ENCODE measurements at places on chromosomes 5 and 9.

DNA sequence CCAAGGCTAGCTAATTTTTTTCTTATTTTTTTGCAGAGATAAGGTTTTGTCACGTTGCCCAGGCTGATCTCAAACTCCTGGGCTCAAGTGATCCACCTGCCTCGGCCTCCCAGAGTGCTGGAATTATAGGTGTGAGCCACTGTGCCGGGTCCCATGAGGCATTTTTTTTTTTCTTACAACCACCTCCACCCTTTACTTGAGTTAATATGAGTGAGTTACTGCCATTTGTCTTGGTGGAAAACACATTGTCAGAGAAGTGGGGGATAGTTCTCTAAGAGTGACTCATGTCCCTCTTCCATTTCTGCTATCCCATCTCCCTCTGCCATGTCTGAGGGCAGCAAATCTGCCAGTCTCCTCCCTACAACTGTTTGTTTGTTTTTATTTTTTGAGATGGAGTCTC, 163.4 kb upstream of the CLINT1 start:
- no peak for DNase-seq

DNA sequence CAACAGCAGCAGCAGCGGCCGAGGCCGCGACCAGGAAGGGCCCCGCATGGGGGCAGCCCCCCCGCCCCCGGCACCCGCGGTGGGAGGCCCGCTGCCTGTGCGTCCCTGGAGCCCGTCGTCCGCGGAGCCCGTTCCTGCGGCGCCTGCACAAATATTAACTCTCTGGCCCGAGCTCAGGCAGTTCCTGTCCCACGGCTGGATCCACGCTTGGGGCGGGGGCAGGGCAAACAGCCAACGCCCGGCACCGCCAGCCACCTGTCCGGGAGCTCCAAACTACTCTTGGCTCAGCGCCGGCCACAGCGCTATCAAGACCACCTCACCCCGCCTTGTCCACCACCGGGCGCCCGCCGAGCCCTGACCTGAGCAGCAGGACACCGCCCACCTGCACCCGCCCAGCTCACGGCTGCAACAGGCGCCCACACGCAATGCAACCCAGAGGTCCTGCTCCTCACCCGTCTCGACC, at the start of gene LRRC26:
Gene LRRC26 (minus strand): TSS at position 156 of the 463 bp plus-strand sequence. CDS start 108 bp downstream, at position 48.
- no peak for DNase-seq

GRCh38 chr5:2688586-2688985, 62.9 kb downstream of the IRX2 start:
- no peak for DNase-seq

DNA sequence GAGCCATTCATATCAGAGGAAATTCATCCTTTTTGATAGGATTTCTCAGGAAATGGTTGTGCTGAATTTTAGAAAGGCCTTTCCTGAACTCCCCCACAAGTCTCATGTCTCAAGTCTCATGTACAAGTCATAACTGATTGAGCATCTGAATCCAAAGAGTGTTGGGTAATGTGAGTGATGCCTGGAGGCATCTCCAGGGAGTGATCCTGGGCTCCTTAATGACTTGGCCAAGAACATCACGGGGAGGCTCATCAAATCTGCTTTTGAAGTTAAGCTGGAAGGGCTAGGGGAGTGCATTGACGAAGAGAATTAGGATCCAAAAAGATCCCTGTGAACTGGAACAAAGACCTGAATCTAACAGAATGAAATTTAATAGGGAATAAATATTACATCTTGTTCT, 79.2 kb downstream of the MAST4 start:
- no peak for DNase-seq

DNA sequence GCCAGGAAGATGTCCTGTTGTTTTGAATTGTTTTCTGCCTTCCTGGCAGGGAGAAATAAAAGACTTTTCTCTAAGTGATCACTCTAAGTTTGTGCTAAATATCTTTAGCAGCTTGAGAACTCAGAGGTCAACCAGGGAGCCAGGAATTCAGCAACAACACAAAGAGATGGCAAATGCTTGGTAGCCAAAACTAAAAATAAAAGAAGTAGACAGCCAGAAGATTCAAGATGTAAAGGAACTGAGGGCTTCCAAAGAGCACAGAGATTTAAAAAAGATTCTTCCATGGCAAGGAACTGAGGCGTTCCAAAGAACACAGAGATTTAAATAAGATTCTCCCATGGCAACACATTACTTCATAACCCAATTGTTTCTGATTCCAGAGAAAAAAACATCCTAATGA, 9.6 kb downstream of the DNAH5 start:
- DNase-seq, result no peak

- DNase-seq, result no peak
These were observed 266.3 kb downstream of the SEC61B start for GRCh38 chr9:99488131-99489059.

DNA sequence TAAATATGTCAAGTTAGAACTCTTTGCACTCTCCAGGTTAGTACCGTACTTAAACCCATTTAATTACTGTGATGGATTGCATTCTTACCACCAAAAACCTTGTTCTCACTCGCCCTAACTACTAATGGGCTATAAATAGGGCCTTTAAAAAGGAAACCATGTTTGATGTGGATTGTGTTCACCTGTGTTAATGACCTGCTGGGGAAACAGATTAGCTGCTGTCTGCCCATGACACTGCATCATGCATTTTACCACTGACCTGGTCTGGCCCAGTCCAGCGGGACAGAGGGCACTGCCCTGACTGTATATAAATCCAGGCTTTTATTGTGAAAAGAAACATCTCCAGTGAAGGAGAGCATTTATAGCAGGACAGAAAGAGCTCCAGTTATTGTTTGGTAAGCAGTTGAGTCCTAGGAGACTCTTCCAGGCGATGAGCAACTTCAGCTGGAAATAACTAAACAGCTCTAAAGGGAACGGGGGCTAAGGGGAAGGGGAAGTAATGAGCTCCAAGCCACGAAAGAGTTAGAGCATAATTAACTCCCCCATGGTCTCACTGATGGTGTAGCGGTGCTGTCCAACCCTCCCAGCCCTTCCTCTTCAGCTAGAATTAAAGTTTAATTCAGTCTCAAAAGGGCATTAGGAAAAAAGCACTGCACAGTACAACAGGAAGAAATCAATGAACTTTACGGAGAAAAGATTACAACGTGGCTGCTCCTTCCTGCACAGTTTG, 303.1 kb downstream of the ENC1 start:
- peak; percentile 17 for DNase-seq

- no peak for DNase-seq
These were observed 16.9 kb downstream of the S1PR3 start for GRCh38 chr9:89008055-89008743.

- peak; percentile 95 for DNase-seq
These were observed 38.5 kb downstream of the TLE1 start for GRCh38 chr9:81650586-81651515.

DNA sequence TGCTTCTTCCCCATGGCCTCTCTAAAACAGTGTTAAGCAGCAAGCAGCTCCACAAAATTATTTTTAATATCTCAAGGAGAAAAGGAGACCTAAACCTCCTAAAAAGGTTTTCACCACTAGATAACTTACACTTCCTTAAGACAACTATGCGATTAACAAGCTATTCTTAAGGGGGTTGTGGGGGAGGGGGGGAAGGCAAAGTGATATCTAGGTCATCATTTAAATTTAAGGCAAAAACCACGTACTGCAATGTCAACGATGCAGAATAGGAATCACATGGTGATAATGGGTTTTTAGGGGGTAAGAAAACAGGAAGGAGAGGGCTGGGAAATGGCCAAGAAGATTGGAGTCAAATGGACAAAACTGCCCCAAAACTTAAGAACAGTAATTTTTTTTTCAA, 32.6 kb downstream of the CSNK1A1 start:
- DNase-seq, result no peak

DNA sequence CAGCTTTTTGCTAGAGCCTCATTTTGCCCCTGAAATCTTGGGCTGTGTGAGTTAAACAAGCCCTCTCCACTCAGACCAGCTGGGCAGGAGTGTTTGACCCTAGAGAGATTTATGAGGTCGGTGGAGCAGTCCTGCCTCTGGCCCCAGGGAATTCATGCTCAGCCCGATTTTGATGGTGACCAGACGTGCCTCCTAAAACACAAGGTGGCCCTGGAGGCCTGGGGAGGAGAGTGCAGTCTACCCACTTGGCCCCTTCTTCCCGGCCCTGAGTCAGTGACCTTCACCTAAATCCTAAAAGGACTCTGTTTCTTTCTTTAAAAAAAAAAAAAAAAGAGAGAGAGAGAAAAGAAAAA, 86.6 kb upstream of the SAP30L start:
- DNase-seq, result no peak

GRCh38 chr5:141186897-141187512, at the start of gene PCDHB9:
Gene PCDHB9 (plus strand): TSS chr5:141187161. CDS start chr5:141187319, 158 bp downstream.
- peak; percentile 50 for DNase-seq

GRCh38 chr5:160280384-160281095, 31.8 kb downstream of the CCNJL start:
- DNase-seq, result peak; percentile 60

DNA sequence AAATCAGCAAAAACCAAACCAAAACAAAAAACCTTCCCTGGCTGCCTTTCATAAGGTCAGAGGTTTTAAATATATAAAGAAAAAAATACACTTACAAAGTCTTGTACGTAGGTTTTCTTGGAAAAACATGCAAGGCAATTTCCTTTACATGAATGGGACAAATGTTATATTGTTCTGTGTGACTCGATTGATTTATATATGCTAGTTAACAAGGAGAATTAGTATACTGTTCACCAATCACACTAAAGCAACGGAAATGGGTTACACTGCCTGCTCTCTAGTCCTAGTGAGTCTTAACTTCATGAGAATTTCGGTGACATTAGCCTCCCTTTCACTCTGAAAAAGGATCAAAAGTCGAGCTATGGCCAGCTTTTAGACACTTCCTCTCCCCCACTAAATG, 5.5 kb downstream of the GDF9 start:
- DNase-seq, result no peak

GRCh38 chr5:1080432-1080831, 31.4 kb downstream of the SLC12A7 start:
- DNase-seq, result no peak

GRCh38 chr9:79719021-79719420, 147.3 kb downstream of the TLE4 start:
- DNase-seq, result no peak

GRCh38 chr5:83118471-83118870, 41.1 kb downstream of the XRCC4 start:
- no peak for DNase-seq

GRCh38 chr5:7910738-7911428, 41.9 kb downstream of the MTRR start:
- no peak for DNase-seq

DNA sequence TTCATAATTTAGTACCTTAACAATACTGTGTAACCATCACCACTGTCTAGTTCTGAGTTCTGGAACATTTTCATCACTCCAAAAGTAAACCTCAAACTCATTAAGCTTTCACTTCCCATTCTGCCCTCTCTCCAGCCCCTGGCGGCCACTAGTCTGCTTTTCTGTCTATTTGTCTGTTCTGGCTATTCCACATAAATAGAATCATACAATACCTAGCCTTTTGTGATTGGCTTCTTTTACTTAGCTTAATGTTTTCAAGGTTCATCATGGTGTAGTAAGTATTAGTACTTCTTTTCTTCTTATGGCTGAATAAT, 138.7 kb downstream of the RAPGEF6 start:
- no peak for DNase-seq

- DNase-seq, result no peak
These were observed 1833.8 kb downstream of the EFNA5 start for GRCh38 chr5:105836887-105837286.

- no peak for DNase-seq
These were observed 274.5 kb downstream of the GADD45G start for GRCh38 chr9:89879276-89879675.

DNA sequence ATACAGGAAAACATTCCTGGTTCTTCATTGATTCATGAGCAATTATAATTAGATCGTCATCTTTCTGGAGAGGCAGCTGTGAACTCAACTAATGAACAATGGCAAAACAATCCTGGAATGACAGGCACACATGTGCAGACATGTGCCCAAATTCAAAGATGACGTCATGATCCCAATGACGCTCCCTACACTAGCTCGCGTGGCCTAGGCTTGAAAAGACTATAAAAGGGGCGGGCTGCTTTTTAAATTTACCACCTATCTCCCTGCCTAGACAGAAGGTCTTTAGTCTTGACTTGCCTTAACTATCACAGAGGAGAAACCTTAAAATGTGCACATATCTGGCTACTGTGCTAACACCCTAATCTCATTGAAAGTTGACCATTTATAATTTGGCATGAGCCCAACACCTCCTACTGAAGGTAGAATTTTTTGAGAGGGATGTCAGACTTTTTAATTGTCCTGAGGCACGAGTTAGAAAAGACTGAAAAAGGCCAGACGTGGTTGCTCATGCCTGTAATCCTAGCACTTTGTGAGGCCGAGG, 88.2 kb downstream of the PRRT1B start:
- DNase-seq, result no peak

- no peak for DNase-seq
These were observed 16.8 kb downstream of the TRAF2 start for GRCh38 chr9:136903041-136903554.

DNA sequence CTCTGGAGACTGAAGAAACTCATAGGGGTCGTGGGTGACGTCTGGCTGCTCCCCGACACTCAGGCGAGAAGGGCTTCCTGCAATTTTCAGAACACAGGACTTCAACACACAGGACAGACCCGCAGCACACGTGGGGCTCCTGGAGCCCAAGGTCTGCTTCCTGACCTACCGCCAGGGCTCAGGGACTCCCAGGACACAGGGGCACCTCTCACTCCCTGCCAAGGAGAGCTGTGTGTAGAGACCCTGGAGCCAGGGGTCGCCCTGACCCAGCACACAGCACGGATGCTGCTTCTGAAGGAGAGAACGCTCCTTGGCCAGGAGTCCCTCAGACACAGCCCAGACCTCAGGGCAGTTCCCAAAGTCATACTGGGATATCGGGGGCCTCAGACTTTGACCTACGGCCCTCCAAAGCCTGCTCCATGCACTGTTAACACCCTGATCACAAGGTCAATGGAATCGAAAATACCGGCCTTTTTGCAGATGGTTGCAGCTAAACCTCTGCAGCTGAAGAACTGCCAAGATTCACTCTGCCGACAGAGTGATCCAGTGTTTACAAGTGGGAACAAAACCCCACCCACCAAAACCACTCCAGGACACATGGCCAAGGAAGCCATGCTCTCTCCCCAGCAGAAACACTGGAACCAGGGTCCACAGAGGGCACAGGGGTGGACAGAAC, 13.8 kb upstream of the ZDHHC11 start:
- no peak for DNase-seq

- no peak for DNase-seq
These were observed 161.3 kb downstream of the DRD1 start for GRCh38 chr5:175282611-175283225.

GRCh38 chr5:179404321-179405053, 59.2 kb upstream of the ADAMTS2 start:
- no peak for DNase-seq

- no peak for DNase-seq
These were observed 337.9 kb downstream of the CETN3 start for GRCh38 chr5:90071656-90072055.

DNA sequence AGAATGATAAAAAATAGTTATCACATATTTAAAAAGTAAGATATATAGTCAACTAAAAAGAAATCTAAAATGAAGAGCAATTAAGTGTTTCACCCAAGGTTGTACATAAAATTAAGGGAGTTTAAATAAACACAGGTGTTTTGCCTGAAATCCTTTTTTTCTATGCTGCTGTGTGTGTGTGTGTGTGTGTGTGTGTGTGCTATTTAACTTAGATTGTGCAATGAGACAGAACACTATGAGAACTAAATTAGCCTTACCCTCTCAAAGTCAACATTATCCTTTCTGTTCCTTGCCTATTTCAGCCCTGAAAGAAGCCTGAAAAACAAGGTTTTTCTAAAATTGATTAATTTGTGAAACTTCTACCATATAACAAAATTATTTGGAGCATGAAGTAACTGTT, 516.2 kb downstream of the ELAVL2 start:
- DNase-seq, result no peak

Data from NCI-H82 (cell line).